Left cardiac atrium (tissue), 4 donors: ENCODE measurements at places on chromosomes 5 and 9. TPM values are rescaled to one million over a fixed set of nuclear protein-coding genes. Genes with fewer than 3 reads are reported as not detected.

DNA sequence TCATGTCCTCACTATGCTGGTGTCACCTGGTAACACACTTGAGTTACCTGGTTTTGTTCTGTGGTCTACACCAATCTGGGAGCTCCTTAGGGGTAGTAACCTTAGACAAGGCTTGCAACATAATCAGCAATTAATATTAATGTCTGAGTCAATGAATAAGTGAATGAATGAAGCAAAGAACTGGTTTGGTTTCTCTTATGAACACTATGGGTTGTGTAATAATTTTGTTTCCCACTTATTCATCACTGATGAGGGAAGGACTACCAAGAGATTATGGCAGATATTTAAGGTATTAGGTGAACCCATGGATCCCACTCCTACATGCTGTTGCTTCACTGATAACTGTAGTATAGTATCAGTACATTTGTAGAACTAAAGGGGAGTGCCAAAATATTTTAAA lies 116.0 kb downstream of the SLC12A2 start:
- DNase-seq: no peak

DNA sequence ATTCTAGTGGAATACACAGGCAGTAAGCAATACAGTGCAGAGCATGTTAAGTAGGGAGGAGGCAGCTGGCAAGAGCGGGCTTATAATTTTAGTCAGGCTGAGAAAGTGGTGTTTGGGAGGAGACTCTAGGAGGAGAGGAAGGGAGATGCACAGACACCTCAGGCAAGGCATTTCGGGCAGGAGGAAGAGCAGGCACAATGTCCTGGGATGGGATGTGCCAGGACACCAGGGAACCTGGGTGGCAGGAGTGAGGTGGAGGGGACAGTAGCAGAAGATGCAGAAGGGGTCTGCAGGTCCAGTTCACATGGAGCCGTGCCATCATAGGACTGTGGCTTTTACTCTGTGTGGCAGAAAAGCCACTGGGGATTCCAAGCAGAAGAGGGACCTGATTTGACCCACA lies 143.7 kb upstream of the FSTL4 start:
- DNase-seq: no peak

Gene PCDHA5
- 0.08 TPM for total RNA-seq

DNA sequence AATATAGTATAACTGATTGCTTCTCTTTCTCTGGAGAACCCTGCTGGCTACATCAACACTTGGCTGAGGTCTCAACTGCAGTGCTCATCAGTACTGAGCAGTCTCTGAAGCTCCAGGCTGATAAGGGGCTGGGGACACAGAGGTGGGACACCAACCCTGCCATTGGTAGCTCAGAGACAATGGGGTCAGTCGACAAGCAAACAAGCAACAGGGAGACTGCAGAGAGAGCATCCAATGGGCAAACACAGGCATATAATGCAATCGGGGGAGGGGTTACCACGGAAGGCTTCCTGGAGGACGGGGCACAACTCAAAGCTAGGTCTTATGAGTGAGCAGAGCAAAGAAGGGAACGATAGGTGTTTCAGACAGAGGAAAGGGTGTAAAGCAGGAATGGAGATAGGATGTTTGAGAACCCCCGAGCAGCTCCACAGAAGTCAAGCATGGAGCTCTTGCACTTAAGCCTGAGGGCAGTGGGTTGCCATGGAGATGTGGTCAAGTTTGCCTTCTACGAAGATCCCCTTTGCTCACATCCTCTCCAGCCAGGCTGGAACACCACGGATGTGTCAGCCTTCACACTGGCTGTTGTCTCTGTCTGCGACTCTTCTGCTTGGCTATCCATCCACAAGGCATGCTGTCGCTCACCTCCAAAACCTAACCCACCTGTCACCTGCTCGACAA lies 21.5 kb upstream of the AKNA start:
- DNase-seq: no peak

DNA sequence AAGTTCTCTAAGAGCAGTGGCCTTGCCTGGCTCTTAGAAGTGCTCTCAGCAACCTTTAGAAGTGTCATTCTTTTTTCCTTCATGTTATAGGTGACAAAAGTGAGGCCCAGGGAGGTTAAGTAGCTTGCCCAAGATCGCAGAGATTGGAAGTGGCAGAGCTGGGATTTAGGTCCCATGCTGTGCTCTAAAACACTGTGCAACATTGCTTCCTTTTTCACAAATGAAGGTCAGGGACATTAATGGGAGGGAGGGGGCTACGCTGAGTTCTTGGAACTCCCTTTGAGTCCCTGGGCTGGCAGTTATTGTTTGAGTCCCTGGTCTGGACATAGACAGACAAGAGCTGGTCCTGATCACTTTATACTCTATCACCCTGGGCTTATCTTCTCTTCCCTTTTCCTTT lies 45.3 kb downstream of the PAM start:
- no peak for DNase-seq

DNA sequence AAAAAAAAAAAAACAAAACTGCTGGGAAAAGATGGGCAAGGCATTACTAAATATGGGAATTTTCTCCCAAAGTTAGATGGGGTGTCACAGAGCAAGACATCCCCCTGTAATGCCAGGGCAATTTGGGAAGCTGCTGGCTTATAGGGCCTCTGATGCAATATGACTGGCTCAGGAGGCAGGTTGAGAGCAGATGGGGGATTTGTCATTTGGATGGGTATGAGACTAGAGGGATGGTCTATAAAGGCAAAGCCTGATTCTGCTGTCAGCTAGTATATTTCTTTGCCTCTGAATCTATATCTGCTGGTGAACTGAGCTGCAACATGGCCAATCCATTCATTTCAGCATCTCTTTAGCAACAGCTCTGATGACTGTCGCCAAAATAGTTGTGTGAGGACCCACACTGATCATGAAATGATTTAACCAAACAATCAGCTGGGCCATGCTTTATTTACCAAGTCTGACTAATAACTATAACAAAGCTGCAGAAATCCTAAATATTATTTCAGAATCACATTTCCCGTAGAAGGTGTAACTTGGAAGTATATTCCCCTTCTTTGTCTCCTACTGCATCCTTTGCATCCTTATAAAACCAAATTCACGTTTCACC lies 455.1 kb upstream of the ZNF608 start:
- DNase-seq: no peak

Gene PLPP7
- 108 TPM for total RNA-seq
